Hepatic stellate cell (primary cell): ENCODE measurements at places on chromosomes 6 and 20.
A peak's percentile ranks its signal among the peaks of the same experiment; 100 is the strongest.

GRCh38 chr6:159450815-159451465 lies 242.1 kb downstream of the SOD2 start:
- DNase-seq, result no peak

GRCh38 chr6:161344626-161345025 lies 70.8 kb upstream of the AGPAT4 start:
- DNase-seq, result no peak

DNA sequence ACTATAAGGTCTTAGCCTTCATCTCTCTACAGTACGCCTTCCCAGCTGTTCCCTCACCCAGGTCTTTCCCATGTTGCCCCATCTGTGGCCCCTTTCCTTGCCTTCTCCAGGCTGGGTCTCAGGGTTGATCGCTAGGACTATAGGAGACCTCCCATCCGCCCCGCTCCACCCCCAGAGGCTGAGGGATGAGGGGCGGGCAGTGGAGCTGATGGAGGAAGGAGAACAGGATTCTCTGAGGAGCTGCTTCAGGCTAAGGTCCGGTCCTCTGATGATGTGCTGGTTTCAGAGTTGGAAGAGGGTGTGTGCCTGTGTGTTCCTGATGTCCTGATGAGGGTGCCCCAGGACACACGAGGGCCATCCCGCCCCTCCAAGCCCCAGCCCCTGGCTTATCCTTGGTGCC lies 154.8 kb upstream of the QKI start:
- DNase-seq, result no peak

DNA sequence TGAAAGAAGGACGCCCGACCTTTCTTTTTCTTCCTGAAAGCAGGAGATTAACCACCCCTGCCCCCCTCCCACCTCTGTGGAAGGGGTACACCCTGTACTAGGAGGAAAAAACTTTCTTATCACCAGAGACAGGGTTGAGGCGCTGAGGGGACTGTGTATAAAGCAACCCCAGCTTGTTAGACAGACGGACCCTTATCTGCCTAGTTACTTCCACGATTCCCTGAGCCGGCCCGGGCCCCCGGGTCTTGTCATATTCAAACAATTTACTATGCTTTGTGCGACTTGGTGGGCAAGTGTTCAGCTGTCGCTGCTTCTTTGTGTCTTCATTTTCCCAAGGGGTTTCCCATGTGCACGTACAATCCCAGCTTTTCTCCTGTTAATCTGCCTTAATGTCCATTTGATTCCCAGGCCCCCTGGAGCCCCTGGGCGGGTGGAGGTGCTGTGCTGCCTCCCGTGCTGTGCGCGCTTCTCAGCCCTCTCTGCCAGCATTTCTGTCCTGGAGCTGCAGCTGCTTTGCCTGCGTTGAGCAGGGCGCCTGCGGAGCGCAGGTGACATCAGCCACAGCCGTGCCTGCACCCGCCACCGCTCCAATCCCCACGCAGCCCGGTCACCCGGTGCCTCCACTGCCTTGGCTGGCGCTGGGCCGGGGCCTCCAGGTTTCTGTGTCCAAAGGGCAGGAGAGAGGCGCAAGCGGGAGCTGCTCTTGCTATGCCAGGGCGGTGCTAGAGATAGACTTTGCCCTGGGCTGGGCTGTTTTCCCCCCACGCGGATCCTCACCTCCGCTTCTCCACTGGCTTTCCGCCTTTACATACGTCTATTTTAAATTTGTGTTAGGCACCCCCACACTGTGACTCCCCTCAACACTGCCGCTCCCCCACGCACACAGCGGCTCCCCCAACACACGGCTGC lies 96.2 kb downstream of the TTLL2 start:
- DNase-seq, result no peak

- peak; percentile 55 for DNase-seq
Observed at GRCh38 chr6:152380993-152381898, 255.9 kb downstream of the SYNE1 start.

DNA sequence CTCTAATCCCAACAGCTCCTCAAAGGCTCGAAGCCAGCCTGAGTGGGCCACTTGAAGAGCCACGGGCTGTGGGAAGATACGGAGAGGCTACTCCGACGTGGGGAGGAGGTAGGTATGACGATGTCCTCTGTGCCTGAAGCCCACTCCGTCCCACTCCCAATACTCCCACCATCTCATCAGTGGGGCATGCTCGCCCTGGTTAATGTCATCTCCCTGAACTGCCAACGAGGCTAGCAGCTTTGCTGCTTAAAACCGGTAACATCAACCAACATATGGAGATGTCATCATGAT lies 11.1 kb downstream of the NRN1 start:
- no peak for DNase-seq

DNA sequence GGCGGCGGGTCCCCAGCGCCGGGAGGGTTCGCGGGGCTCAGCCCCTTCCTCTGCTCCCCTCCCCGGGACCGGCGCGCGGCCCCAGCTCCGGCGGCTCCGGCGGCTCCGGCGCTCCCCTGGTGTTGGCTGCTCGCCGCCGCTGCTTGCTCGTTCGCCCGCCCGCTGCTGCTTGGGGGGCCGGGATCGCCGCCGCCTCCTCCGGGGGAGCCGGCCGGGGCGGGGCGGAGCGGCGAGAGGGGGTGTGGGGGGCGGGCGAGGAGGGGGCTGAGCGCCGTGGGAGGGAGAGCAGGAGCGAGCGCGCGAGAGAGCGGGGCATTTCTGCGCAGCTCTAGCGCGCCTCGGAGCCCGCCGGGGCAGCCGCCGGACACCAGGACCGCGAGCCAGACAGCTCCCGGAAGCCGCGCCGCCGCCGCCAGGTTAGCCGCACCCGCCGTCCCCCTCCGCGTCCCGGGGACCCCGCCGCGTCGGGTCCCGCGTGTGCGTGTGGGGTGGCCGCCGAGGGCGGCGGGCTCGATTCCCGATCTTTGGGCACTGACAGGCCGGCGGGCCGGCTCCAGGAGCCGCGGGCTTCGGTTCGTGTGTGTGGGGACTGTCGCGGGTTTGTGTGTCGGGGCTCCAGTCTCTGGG lies 62.0 kb upstream of the EPB41L1 start:
- DNase-seq, result peak; percentile 49

- DNase-seq, result no peak
Observed at GRCh38 chr6:44662461-44663121, 275.1 kb downstream of the CDC5L start.

- DNase-seq, result no peak
Observed at GRCh38 chr6:116003668-116004067, 57.0 kb downstream of the FRK start.

DNA sequence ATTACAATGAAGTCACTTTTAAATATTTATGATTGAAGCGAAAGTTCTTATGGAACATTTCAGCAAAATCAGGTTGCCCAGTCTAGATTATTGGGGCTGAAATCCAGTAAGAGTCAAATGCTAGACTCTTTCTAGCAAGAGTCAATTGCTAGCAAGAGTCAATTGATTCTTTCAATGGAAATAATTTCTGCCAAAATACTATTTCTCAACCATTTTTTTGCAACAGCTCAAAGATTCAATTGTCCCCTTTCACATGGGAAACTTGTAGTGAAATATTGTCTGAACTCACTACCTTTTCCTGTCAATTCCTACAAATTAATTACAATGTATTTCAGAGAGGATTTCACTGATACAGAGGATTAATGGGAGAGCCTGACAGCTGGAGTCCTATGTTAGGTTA lies 78.3 kb downstream of the MAP7 start:
- no peak for DNase-seq

DNA sequence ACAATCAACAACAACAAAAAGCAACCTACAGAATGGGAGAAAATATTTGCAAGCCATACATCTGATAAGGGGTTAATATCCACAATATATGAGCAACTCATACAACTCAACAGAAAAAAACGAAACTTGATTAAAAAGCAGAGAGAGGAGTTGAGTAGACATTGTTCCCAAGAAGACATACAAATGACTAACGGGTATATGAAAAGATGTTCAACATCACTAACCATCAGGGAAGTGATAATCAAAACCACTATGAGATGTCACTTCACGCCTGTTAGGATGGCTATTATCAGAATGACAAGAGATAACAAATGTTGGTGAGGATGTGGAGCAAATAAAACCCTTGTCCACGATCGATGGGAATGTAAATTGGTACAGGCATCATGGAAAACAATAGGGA lies 145.9 kb downstream of the NRN1 start:
- no peak for DNase-seq

DNA sequence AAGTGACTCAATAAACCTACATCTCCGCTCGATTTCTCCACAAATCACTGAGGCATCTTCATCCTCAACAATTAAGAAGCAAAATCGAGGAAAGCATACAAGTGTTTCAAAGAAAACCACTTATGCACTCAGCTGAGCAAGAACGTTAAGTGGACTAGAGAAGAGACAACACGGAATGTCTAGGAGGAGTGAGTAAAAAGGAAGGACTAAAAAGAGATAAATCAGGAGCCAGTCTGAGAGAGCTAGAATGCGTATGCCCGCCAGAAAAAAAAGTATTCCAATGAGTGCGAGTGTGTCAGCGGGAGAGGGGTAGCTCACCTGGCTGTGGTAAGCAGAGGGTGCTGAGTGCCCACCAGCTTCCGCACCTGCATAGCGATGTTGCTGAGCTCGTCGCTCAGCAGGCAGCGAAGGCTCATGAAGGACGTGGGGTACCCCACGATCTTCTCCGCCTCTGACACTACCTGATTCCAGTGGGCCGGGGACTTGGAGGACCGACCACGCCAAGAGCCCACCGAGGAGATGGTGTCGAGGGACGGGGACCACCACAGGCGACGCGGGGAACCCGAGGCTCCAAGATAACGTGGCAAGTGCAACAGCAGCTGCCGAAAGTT lies 587 bp downstream of the PDSS2 start:
- peak; percentile 27 for DNase-seq
